NB4 (cell line): ENCODE measurements at places on chromosomes 13 and 19.
A peak's percentile ranks its signal among the peaks of the same experiment; 100 is the strongest.

GRCh38 chr13:64417581-64417980 is 2812.6 kb downstream of the PCDH9 start:
- no peak for DNase-seq

DNA sequence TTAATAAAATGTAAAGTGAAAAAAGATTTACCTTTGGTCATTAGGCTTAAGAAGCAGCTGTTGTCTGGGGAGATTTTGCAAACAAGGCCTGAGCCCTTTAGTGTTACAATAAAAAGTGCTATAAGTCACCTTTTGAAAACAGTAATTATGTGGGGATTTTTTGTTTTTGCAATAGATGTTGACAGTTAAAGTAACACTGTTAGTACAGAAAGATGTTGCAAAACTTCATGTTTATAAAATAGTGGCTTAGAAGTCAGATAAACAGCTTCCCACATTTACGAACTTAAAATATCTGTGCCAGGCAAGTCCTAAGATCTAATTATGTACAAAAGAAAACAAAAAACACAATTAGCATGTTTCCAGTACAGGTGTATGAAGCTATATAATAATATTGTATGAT is 138.0 kb upstream of the IRS2 start:
- no peak for DNase-seq

DNA sequence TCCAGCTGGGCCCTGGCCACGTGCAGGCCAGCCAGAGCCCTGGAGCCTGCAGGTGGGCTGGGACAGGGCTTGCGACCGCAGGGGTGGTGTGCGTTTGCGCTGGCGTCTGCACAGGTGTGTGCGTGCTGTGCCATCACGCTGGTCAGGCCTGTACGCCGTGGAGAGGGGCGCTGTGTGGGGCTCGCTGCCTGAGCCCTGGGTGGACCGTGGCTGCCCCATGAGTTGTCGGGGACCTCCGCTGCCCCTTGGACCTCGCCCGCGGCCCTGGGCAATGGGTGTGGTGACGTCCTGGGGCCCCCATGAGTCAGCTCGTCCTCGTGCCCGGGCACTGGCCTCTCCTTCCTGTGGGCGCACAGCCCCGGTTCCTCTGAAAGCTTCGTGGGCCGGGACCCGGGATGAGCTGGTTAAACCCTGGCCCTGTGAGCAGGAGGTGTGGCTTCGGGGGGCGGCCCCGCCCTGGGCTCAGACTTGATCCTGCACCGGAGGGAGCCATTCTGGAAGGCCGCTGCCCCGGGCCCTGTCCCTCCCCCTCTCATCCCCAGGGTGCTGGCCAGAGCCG is 6.8 kb downstream of the CSNK1G2 start:
- no peak for DNase-seq

DNA sequence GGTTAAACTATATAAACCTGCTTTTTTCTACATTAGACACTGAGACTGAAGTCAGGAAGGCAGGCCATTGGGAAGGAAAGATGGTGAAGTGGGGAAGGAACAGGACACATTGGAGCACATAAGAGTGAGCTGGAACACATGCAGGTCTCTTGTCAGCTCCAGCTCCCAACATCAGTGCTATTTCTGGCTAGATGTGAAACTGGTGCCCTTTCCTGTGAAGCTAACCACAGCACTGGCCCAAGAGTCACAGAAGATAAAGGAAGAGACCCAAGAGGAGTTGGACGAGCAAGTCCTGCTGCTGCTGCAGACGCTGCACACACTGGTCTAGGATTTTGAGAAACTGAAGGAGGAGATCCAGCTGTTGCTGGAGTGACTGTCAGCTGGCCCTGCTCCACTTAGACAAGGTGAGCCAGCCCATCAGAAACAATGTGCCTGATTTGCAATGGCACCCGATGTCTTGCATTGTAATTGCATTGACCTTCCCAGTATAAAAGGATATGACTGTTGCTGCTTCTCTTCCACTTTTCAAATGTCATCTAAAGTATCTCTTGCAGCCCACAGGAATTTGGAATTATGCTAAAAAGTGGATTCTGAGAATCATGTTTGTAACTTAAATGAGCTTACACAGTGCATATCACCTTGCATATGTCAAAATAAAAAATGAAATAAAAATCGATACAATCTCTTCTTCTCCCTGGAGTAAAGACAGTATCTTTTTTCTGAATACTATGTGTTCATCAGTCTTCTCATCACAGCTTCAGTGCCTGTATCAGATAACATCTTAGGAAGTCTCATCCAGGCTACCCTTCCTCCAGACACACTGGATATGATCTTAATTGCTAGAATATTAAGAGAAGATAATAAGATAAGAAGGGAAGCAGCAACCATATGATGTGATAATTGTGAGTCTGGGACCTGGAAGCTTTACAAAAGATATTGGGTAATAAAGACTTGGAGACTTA is 230.7 kb upstream of the SPRY2 start:
- no peak for DNase-seq

DNA sequence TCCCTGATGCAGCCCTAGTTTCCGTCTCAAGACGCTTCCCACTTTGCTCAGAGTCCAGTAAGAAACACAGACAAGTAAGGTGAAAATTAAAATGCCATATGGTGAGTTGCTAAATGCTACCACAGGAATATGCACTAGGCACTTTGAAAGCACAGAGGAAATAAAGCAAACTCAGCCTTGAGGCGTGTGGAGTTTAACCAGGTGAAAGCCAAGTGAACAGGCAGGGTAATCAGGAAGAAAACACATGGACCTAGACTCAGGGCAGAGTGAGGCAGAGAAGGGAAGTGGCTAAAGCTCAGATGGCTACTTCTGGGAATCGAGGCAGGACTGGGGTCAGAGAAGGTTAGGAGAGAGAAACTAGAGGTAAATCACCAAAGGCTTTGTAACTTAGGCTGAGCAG is 5.4 kb upstream of the UBL3 start:
- DNase-seq, result no peak

- no peak for DNase-seq
Observed at GRCh38 chr13:29483211-29483610, 112.3 kb downstream of the SLC7A1 start.

- peak; percentile 89 for DNase-seq
Observed at GRCh38 chr19:45641274-45642105, 2.3 kb upstream of the EML2 start.

DNA sequence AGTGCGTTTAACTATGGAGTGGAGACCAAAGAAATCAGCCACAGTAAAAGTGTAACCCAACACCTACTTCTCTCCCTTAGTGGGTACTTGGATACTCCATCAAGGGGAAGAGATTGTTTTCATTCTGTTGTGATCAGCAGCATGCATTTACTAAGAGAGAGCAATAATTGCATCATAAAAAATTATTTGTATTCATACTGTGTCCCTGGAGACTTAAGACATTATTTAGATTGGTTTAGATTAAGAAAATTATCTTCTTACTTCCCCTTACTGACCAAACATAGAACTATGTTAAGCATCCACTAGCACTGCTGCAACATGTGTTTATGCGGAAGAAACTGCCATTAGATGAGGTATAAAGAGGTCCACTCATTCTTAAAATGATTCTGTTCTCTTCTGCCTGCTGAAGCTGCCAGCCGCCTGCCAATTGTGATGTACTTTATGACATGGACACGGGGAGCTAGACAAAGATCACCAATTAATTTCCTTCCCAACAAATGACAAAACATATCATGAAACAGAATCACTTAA is 738.5 kb downstream of the DIAPH3 start:
- no peak for DNase-seq

DNA sequence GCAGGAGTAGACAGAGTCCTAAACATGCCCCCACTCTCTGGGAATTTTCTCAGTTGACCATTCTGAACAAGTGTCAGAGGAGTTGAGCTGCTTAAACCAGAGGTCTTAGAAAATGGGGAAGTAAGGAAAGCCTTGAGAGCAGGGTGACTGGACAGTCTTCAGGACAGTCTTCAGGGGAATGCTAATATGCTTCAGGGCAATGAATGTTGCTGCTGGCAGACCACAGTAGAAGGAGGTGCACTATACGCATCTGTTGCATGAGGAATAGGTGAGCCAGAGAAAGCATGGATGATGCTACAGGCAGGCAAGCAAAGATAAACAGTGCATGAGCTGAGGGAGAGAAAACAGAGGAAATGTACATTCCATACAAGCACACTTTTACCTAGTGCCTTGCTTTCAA is 196.6 kb upstream of the GPR12 start:
- DNase-seq, result peak; percentile 80

GRCh38 chr19:8361921-8362793 is 1.8 kb upstream of the ANGPTL4 start:
- peak; percentile 44 for DNase-seq

GRCh38 chr19:34972163-34972705 is 8.2 kb upstream of the ZNF792 start:
- no peak for DNase-seq

DNA sequence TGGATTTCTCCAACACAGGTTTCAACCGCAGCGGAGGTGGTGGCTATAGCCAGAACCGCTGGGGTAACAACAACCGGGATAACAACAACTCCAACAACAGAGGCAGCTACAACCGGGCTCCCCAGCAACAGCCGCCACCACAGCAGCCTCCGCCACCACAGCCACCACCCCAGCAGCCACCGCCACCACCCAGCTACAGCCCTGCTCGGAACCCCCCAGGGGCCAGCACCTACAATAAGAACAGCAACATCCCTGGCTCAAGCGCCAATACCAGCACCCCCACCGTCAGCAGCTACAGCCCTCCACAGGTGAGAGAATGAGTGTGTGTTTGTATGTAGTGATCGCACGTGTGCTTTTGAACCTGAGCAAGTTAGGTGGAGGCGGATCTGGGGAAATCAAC is 6.0 kb upstream of the CCDC97 start:
- no peak for DNase-seq

- no peak for DNase-seq
Observed at GRCh38 chr13:34108410-34108809, 290.5 kb downstream of the RFC3 start.

GRCh38 chr13:106302843-106303242 is 232.6 kb downstream of the EFNB2 start:
- no peak for DNase-seq

- no peak for DNase-seq
Observed at GRCh38 chr13:112891477-112892401, 77.3 kb upstream of the MCF2L start.

DNA sequence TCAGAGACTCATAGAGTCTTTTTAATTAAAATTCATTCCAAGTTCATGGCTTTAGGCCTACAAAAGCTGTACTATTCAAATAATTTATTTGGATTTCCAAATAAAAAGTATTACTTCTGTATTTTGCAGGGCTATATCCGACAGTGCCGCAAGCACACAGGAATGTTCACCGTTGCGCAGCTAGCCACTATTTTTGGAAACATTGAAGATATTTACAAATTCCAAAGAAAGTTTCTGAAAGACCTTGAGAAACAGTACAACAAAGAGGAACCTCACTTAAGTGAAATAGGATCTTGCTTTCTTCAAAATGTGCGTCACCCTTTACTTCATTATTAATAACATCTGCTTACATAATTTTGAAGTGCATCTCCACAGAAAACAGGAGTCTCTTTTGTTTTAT is 20.5 kb upstream of the C1QTNF9 start:
- no peak for DNase-seq

GRCh38 chr13:99354371-99354951 is 47.3 kb upstream of the GPR183 start:
- no peak for DNase-seq

GRCh38 chr19:1177322-1178114 is 3.5 kb upstream of the SBNO2 start:
- DNase-seq, result peak; percentile 73

DNA sequence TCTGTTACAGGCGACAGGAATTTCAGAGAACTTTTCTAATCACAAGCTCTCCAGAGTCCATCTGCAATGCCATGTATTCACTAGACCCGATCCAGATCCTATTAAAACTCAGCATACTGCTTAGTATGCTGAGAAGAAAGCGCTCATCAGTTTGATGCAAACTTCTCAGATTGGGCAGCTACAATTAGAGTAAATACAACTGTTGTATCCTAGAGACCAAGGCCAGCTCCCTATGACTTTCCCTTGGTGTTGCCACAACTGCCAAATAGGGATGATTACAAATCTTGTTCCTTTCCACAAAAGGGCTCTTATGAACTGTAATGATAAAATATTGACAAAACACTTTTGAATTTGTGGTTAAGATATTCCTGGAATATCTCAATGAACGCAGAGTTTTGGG is 191.2 kb downstream of the SPRY2 start:
- no peak for DNase-seq

- DNase-seq, result no peak
Observed at GRCh38 chr19:56973713-56974555, 133.4 kb upstream of the PEG3 start.

- DNase-seq, result no peak
Observed at GRCh38 chr13:70890289-70890688, 782.0 kb upstream of the KLHL1 start.

DNA sequence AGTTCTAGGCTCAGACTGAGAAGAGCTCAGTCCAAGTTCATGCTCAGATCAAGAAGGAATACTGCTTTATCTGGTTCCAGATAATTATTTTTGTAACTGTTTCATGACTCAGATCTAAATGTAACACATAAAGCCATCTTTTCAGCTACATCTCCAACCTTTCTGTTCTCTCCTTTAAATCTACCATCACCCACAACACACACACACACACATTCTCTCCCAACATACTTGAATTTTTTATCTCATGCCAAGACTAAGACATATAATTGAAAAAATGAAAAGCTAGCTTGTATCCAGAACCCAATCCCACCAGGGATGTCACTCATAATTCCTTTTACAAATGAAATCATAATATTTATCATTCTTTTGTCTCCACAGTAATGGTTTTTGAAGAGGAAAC is 7.6 kb downstream of the KATNAL1 start:
- no peak for DNase-seq

DNA sequence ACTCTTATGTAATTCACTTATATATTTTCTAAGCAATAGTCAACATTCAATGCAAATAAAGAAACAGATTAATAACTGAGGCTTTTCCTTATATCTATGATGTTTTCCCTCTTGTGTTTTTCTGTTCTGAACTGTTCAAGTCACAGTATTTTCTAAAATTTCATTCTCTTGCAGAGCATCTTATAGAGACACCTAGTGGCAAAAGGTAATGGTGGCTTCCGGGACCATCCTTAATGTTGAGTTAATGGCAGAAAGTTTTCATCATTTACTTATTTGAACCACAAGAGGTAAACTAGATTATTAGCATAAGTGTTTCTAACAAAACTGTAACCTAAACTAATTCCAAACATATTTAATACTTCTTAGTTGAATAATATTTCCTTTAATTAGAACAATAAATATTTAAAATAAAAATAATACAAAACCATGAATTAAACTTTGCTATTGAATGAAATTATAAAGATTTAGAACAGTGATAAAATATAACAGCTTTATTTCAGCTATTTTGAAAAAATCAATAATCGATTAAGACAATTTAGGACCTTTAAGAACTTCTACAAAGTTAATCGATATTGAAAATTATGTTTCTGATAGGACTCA is 1.7 kb upstream of the SLITRK5 start:
- peak; percentile 54 for DNase-seq

- DNase-seq, result peak; percentile 61
Observed at GRCh38 chr13:46377554-46377953, 9.5 kb downstream of the RUBCNL start.
